ENCODE measurements at places on chromosomes 12 and 14.

GRCh38 chr14:91272341-91273272, 28.1 kb upstream of the GPR68 start:
- DNase-seq: no peak

- no peak for DNase-seq
Measured at GRCh38 chr12:5213990-5214389, 170.3 kb downstream of the KCNA5 start.

DNA sequence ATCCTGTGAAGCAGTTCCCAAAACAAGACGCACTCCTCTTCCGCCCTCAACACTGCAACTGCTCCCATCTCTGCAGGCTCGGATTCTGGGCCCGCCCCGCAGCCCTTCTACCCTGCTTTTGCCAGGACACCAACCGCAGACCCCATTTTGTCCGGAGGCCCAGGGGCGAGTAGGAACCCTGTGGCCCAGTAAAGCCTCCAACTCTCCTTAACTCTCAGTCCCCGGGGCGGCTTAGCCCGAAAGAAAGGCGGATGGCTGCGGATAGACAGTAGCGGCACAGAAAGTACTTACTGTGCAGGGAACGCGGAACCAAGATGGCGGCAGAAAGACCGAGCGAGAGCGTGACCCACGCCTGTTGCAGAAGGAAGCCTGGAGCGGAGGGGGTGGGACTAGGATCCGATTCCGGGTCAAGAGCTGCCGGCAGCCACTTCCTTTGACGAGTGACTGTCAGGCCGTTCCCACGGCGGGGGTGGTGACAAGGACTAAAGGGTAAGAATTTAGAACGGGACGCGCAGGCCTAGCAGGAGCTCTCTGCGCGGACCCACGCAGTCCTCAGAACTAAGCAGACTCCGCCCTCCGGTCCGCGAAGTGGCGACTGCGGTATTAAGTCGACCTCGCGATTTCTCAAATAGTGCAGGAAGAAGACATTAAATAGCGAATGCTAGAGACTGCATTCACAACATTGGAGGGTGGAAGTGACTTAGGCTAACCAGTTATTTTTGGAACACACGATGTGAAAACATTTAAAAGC, at the start of gene NACA:
TSS of gene NACA (minus strand) at position 328 of the 751 bp plus-strand sequence. CDS start 778 bp downstream, outside the sequence.
- DNase-seq: peak; percentile 87

GRCh38 chr12:67358781-67359338, 89.7 kb downstream of the CAND1 start:
- DNase-seq: no peak

GRCh38 chr14:97791906-97792305, 994.7 kb downstream of the VRK1 start:
- no peak for DNase-seq

- no peak for DNase-seq
Measured at GRCh38 chr14:33408291-33408690, 469.6 kb downstream of the NPAS3 start.

GRCh38 chr12:132724506-132725241, 14.0 kb downstream of the PGAM5 start:
- DNase-seq: no peak

DNA sequence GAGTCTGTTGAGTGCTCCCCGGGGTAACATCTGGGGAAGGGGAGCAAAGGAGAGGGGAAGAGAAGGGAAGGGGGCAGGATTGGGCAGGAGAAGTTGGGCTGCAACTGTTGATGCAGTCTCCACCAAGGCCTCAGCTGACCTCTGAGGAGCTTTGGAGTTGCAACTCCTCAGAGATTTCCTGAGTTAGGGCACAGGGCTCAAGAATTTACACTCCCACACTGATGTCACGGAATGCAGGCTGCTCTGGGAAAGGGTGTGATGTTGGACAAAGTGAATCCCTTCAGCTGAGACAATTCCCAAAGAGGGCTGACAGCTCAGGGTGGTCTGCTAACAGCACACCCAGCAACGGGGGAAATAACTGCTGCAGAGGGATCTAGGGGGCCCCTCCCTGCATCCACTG, 295.6 kb downstream of the PCNX1 start:
- DNase-seq: no peak

- no peak for DNase-seq
Measured at GRCh38 chr14:77067632-77068516, 30.2 kb upstream of the CIPC start.

DNA sequence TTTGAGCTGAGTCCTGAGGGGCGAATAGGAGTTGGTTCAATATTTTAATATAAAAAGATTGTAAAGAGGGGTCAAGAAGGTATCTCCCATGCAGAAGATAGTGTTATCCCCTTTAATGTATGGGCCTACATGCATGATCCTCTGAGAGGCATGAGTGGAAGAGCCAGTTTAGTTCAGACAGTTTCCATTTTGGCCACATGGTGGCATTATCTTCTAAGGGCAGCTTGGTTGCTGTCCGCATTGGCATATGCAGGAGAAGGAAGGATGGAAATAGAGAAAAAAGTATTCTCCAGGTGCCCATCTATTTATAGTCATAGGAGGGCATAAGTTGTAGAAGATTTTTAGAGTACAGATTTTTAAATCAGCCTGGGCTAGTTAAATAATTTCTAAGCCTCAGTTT, 5.4 kb downstream of the SAMD4A start:
- DNase-seq: no peak

DNA sequence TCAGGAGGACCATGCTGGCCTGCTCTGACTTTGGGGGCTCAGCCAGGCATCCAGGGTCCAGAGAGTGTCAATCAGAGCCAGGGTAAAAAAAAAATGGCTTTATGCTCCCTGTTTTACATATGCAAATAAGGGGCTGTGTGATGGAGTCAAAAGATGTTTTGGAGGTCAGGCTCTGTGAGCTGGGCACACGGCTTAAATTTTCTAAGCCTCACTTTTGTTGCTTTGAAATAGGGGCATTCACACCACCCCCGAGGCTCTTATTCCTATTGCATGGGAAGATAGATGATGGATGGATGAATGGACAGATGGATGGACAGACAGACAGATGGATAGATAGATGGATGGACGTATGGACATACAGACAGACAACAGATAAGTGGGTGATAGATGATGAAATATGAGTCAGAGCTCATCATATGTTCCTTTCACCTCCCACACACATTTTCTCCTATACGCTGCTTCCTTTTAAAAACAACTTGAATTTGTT, 42.7 kb downstream of the RIN3 start:
- DNase-seq: no peak

All from keratinocyte (primary cell).